ENCODE measurements at places on chromosomes 1 and 21.
A peak's percentile ranks its signal among the peaks of the same experiment; 100 is the strongest.

DNA sequence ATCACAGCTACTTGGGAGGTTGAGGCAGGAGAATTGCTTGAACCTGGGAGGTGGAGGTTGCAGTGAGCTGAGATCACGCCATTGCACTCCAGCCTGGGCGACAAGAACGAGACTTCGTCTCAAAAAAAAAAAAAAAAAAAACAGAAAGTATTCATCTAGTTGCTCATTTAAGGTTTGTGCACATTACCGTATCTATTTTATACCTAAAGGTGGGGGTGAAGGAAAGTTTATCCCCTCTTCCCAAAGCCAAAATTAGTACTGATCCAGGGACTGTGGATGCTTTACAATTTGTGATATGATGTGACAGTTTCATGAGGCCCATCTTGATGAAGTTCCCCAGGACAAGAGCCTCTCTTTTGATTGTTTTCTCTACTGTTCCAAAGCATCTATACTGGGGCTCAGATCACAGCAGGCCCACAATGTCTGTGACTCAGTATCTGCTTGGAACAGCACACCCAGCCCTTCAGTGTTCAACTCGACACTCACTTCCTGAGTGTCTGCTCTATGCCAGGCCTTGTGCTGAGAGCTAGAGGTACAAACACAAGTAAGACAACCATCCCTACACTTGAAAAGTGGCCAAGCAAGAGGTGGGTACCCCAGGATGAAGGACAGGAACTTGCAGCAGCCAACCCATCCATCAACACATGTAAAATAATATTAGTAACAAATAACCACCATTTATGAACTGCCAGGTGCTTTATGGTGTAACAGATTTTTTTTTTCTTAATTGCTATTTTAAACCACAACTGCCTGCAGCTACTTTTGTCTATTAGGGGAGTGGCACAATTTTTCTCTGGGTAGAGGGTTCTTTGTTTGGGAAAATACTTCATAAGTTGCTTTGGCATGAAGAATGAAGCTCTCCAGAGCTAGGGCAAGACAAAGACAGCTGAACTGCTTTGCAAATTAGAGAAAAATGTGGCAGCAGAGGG, 29.0 kb upstream of the KHDRBS1 start:
- peak; percentile 25 for DNase-seq

DNA sequence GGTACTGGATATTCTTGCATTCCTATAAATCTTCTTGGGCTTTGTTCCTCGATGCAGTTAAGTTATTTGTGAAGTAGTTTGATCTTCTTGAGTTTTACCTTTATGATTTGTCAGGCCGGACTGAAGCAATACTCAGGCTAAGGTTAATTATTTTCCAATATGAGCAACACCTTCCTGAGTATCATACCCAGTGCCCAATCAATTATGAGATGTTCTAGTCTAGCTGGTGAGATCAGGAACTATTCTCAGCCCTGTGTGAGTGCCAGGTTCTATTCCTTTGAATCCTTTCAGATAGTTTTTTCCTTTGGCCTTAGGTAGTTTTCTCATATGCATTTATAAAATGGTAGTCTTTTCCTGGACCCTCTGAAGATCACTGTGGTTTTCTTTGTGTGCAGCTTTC, 92.5 kb downstream of the SCMH1 start:
- DNase-seq, result no peak

DNA sequence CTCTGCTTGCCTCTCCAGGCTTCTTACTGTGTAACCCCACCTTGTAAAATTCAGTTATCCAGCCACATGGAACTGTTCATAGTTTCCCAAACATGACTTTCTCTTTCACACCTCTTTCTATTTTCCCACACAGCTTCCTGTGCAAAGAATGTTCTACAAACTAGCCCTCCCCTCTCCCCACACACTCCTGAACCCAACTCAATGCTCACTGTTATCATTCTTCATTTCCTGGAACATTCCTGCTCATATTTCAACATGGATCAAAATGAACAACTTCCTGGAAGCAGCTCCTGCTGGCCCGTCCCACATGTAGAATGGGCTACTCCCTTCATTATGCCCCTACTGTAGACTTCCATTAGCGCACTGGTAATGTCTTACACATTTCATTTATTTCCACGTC, 7.5 kb upstream of the HSD11B1 start:
- no peak for DNase-seq

DNA sequence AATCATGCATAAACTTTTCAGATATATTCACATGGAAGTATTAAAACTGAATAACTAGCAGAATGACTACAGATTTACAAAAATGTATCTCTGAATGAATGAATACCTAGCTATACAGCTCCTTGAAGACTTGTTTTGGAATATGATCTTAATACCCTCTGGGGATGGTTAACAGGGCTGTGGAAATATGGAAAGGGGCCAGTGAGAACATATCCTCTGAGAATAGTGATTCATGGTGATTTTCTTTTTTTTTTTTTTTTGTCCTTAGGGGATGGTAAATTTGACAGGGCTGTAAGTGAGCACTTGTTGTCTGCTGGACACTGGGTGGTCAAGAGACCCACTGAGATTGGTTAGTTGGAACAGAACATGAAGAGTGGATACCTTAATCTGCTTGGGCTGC, 80.7 kb upstream of the HP1BP3 start:
- no peak for DNase-seq

GRCh38 chr1:241600496-241600901, 39.7 kb downstream of the CHML start:
- no peak for DNase-seq

GRCh38 chr1:81183051-81183450, 617.7 kb upstream of the ADGRL2 start:
- no peak for DNase-seq

- no peak for DNase-seq
Measured at GRCh38 chr21:32193098-32193465, 85.8 kb downstream of the MIS18A start.

GRCh38 chr1:3891329-3891865, 8.7 kb downstream of the C1orf174 start:
- DNase-seq, result no peak

DNA sequence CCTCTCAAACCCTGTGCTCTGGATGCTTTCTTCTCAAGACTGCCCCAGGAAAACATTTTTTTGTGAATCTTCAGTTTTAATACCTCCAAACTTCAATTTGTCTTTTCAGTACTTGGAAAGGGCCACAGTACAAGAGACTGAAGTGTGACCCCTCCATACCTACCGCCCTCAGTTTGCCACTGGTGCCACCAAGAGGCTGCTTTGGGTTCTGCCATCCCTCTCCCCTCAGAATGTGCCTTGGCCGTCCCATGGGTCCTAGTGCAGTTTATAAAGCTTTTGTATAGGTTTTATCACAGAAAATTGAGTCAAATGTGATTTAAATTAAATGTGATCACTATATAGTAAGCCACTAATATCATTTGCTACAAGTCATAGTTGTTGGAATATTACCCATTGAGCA, 60.8 kb upstream of the PGD start:
- DNase-seq, result no peak

- no peak for DNase-seq
Measured at GRCh38 chr1:227273557-227273956, 44.7 kb downstream of the CDC42BPA start.

DNA sequence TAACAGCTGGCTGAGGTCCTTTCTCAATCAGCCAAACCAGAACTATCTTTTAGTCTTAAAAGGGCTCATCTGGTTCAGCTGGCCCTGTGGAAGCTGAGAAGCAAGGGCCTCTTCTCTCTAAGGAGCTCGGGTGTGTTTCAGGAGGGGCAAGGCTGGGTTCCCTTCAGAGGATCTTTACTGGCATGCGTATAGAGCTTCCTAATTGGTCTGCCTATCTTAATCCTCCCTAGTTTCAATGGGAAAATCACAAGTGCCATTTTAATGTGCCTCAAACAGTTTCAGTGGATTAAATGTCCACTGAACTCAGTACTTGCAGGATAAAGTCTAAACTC, 81.5 kb upstream of the LBR start:
- no peak for DNase-seq

DNA sequence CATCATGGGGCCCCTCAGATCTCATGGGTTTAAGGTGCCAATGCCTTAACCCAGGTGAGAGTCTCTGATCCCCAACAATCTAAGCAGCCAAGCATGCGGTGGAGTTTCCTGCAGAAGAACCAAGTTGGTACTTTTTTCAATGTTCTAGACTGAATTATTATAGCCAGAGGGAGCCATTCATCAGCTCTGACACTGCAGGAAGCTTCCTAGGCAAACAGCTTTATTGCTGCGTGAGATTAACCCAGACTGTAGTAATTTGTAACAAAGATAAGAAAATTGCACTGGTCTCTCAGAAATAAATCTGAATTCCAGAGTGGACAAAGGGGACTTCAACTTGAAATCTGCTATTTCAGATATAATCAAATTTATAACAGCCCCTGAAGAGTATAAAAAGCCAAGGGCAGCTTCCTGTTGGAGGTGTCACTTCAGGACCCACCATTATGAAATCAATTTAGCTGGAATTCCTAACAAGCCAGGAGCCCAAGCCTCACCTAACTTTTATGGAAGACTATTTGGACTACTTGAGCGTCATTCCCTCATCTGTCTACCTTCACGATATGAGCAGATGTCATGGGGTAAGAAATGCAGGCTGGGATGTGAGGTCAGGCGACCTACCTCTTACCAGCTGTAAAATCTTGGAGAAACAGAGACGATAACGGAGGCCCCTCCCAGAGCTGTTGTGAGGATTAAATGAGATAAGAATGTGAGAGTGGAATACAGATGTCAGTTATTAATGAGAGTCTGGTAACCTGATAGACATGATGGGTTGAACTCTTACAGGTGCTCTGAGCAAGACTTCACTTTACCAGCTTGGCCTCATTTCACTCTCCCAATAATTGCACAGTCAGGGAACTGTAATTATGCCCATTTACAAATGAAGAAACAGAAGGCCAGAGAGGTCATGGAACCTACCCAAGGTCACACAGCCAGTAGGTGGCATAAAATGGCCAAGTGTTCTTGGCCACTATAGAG, 135.1 kb downstream of the RRAGC start:
- no peak for DNase-seq

DNA sequence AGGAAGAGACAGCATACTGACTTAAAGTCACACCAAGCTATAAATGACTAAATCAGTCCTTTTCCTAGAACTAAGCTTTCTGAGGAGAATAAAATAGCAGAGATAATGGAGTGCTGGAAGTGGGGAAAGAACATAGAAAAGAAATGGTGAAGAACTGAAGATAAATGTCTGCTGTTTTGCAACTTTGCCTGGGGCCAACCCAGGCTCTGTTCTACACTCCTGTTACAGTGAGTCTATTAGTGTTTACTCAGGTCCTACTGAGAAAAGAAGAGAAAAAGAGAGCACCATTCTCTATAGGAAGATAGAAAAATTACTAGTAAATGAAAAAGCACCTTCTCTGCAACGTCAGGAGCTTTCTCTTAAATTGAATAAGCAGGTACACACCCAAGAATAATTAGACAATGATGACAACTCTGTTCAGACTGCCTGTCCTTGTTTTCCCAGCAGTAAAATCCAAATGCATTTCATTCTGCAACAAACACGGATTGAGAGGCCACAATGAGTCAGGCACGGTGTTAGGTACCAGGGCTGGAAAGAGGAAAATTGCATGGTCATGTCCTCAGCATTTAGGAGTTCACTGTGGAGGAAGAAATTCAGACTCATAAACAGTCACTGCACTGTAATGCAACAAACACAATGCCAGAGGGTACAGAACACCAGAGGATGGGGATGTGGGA, 139.4 kb upstream of the CAMK1G start:
- DNase-seq, result no peak

GRCh38 chr1:73789965-73790364, 408.0 kb downstream of the LRRIQ3 start:
- no peak for DNase-seq

DNA sequence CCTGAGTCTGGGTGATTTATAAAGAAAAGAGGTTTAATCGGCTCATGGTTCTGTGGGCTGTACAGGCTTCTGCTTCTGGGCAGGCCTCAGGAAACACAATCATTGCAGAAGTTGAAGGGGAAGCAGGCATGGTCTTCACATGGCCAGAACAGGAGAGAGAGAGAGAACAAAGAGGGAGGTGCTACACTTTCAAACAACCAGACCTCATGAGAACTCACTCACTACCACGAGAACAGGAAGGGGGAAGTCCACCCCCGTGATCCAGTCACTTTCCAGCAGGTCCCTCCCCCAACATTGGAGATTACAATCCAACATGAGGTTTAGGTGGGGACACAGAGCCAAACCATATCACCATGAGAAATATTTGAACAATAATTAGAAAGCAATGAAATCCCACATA, 222.9 kb downstream of the FAM72C start:
- no peak for DNase-seq

- no peak for DNase-seq
Measured at GRCh38 chr1:235073331-235073967, 55.2 kb downstream of the TOMM20 start.

DNA sequence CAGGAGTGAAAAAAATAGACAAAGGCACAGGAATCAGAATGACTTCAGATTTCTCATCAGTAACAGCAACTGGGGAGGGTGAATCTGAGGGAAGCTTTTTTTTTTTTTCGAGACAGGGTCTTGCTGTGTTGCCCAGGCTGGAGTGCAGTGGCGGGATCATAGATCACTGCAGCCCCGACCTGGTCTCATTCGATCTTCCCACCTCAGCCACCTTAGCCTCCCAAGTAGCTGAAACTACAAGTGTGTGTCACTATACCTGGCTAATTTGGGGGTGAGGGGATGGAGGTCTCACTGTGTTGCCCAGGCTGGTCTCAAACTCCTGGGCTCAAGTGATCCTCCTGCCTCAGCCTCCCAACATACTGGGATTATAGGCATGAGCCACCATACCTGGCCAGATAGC, 10.7 kb downstream of the ARMH1 start:
- no peak for DNase-seq

GRCh38 chr1:158793604-158794003, 12.6 kb upstream of the OR6N2 start:
- no peak for DNase-seq

GRCh38 chr1:60133000-60133673, 59.6 kb upstream of the C1orf87 start:
- DNase-seq, result no peak

GRCh38 chr1:175054736-175055135, 12.9 kb upstream of the TNN start:
- no peak for DNase-seq

- DNase-seq, result no peak
Measured at GRCh38 chr21:33117101-33117888, 47.4 kb downstream of the OLIG1 start.

- no peak for DNase-seq
Measured at GRCh38 chr1:6108937-6109614, 63.4 kb downstream of the KCNAB2 start.
